Lower lobe of right lung (tissue), 2 donors: ENCODE measurements at places on chromosomes 5 and 9. TPM values are rescaled to one million over a fixed set of nuclear protein-coding genes. Genes with fewer than 3 reads are reported as not detected.

GRCh38 chr5:1270933-1271914, 23.6 kb downstream of the TERT start:
- no peaks in the 10 kb centered on the region for H3K27me3 ChIP-seq
- H3K36me3 ChIP-seq, result no peaks in the 10 kb centered on the region
- no peak overlapping the region for H3K4me3 ChIP-seq
- H3K4me1 ChIP-seq, result no peaks in the 10 kb centered on the region
- H3K27ac ChIP-seq, result no peak overlapping the region

LRSAM1 gene
- total RNA-seq, result 25.9 TPM

IL9 gene
- not detected for total RNA-seq

SPINK13 gene
- not detected for total RNA-seq

GRM6 gene
- total RNA-seq, result not detected

DNA sequence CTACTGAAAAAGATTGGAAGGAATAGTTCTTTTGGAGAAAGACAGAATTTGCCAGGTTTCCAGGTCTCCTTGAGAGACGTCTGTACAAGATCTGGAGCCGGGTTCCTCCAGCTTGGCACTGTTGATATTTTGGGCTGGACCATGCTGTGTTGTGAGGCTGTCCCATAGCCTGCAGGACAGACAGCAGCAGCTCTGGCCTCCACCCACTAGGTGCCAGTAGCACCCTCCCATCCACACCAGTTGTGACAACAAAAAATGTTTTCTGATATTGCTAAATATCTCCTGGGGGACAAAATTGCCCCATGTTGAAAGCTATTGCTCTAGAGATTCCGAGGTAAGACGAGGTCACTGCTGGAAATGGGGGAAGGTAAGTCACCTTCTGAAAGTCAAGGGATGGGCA, 287.7 kb upstream of the DAP start:
- H3K27me3 ChIP-seq, result no peaks in the 10 kb centered on the region
- no peaks in the 10 kb centered on the region for H3K36me3 ChIP-seq
- H3K4me3 ChIP-seq, result no peak overlapping the region

GRCh38 chr5:77073667-77074066, 13.4 kb downstream of the ZBED3 start:
- no peak overlapping the region for H3K4me3 ChIP-seq
- peaks cover 5% of the 10 kb centered on the region for H3K4me1 ChIP-seq
- H3K27me3 ChIP-seq, result no peaks in the 10 kb centered on the region
- H3K36me3 ChIP-seq, result peaks cover 7% of the 10 kb centered on the region
- DNase-seq, result no peak

ESM1 gene
- total RNA-seq, result 0.68 TPM

DNA sequence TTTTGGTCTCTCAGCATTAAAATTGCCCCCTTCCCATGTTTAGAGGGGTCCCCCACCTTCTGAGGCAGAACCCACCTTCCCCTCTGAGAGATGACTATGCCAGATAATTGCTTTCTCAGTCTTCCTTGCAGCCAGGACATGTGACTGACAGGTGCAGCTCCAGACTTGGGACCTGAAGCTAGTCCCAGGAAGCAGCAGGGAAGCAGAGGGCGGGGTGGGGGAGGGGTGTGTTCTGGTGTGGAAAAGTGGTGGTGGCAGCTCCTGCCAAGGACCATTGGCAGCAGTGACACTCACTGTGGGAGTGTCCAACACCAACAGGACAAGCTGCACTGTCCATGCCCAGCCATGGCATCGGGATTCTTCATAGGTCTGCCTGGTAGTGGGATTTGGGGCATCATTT, 2.3 kb downstream of the EIF4E1B start:
- no peak overlapping the region for H3K27ac ChIP-seq
- H3K36me3 ChIP-seq, result no peaks in the 10 kb centered on the region
- peaks cover 66% of the 10 kb centered on the region for H3K27me3 ChIP-seq
- H3K4me3 ChIP-seq, result no peak overlapping the region

OLFML2A gene
- 22.3 TPM for total RNA-seq

GRCh38 chr5:32160228-32160627, 13.9 kb downstream of the GOLPH3 start:
- no peak for DNase-seq
- no peak overlapping the region for H3K27ac ChIP-seq
- H3K27me3 ChIP-seq, result no peaks in the 10 kb centered on the region

- H3K4me3 ChIP-seq, result no peak overlapping the region
- no peaks in the 10 kb centered on the region for H3K4me1 ChIP-seq
- no peaks in the 10 kb centered on the region for H3K27me3 ChIP-seq
- no peaks in the 10 kb centered on the region for H3K36me3 ChIP-seq
These were observed 601.4 kb upstream of the TLE4 start for GRCh38 chr9:78970375-78970774.

DNA sequence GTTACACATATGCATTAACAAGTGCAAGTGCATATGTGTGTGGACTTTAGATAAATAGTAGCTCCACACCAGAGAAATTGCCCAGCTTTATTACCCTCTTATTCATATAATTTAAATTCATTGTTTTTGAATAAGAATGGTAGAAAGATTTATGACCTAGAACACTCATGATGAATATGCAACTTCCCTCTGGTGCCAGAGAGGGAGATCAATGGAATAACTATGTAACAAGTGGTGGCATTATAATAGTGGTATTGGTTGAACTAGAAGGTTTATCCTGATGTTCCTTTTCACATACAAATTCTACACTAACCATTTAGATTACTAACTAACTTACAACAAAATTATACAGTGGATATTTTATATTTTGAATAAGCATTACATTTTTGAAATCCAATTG, 607.4 kb downstream of the CDH12 start:
- no peaks in the 10 kb centered on the region for H3K4me1 ChIP-seq
- H3K27me3 ChIP-seq, result no peaks in the 10 kb centered on the region
- no peak for DNase-seq
- no peak overlapping the region for H3K4me3 ChIP-seq
- H3K27ac ChIP-seq, result no peak overlapping the region

GALNT10 gene
- total RNA-seq, result 57.6 TPM

GRCh38 chr5:147552897-147553296, 43.0 kb upstream of the DPYSL3 start:
- no peaks in the 10 kb centered on the region for H3K27me3 ChIP-seq
- no peak overlapping the region for H3K27ac ChIP-seq
- no peak for DNase-seq
- no peaks in the 10 kb centered on the region for H3K36me3 ChIP-seq
- H3K4me3 ChIP-seq, result no peak overlapping the region
- peaks cover 26% of the 10 kb centered on the region for H3K4me1 ChIP-seq

- H3K27me3 ChIP-seq, result no peaks in the 10 kb centered on the region
- no peak for DNase-seq
- H3K27ac ChIP-seq, result no peak overlapping the region
- H3K4me1 ChIP-seq, result no peaks in the 10 kb centered on the region
- H3K36me3 ChIP-seq, result no peaks in the 10 kb centered on the region
These were observed 423.2 kb upstream of the PAPPA start for GRCh38 chr9:115730396-115730795.

PTGES gene
- 3.9 TPM for total RNA-seq

ANKRD18A gene
- 4.3 TPM for total RNA-seq

- no peak for DNase-seq
- no peak overlapping the region for H3K4me3 ChIP-seq
- no peaks in the 10 kb centered on the region for H3K4me1 ChIP-seq
- no peaks in the 10 kb centered on the region for H3K36me3 ChIP-seq
- H3K27ac ChIP-seq, result no peak overlapping the region
These were observed 845.2 kb upstream of the CDH18 start for GRCh38 chr5:20833081-20833627.

MARCHF3 gene
- total RNA-seq, result 14.3 TPM

DNA sequence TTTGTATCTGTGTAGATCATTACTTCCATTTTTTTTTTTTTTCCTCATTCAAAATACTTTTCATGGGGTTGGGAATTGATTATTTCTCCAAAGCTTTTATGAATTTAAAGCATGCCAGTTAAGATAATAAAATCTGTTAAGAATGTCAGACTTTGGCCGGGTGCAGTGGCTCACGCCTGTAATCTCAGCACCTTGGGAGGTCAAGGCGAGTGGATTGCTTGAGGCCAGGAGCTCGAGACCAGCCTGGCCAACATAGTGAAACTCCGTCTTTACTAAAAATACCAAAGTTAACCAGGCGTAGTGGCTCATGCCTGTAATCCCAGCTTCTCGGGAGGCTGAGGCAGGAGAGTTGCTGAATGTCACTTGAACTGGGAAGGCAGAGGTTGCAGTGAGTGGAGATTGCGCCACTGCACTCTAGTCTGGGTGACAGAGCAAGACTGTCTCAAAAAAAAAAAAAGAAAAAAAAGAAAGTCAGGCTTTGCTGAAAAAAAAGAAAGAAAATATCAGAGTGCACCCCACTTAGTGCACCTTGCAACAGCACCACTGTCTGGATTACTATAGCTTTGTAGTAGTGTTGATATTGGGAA, 18.5 kb downstream of the TBC1D2 start:
- H3K4me1 ChIP-seq, result peaks cover 21% of the 10 kb centered on the region
- H3K27me3 ChIP-seq, result no peaks in the 10 kb centered on the region
- H3K27ac ChIP-seq, result no peak overlapping the region
- H3K4me3 ChIP-seq, result no peak overlapping the region
- peaks cover 60% of the 10 kb centered on the region for H3K36me3 ChIP-seq

NUTM2G gene
- total RNA-seq, result not detected

- H3K27me3 ChIP-seq, result no peaks in the 10 kb centered on the region
- H3K36me3 ChIP-seq, result no peaks in the 10 kb centered on the region
- no peak overlapping the region for H3K4me3 ChIP-seq
- no peak for DNase-seq
- no peak overlapping the region for H3K27ac ChIP-seq
These were observed 219.6 kb downstream of the PLK2 start for GRCh38 chr5:58240322-58240721.

DNA sequence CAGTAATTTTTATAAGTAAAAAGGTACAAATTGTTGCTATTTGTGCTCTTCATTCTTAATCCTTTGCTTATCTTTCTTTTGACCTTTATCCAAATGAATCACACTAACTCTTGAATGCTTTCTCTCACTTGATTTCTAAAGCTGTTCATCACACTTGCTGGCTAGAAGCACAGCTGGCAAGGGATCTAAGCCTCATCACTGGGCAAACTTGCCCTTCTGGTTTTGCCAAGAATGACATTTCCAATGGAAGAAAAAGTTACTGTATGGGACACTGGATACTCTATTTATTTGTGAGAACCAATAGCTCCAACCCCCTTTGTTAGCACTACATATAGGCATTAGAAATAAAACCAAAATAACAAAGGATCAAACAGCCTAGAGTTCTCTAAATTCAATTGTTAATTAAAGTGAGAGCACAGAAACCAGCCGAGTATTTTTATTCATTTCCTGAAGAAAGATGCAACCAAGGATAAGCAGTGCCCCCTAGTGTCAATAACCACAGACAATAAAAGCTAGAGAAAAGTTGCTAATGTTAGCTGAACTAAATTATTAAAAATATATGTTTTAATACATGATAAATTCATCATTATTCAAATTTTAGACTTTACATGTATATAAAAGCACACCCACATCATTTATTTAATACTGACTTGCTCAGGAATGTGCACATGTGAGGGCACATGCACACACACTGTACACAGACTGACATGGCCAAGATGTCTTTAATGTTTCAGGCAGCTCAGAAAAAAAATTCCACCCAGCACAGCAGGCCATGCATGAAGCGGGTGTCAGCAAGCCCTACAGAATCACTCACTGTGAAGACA, 59.8 kb upstream of the POU5F2 start:
- H3K27me3 ChIP-seq, result no peaks in the 10 kb centered on the region
- H3K4me1 ChIP-seq, result peaks cover 12% of the 10 kb centered on the region
- no peak overlapping the region for H3K27ac ChIP-seq
- no peaks in the 10 kb centered on the region for H3K36me3 ChIP-seq

PCDHB7 gene
- total RNA-seq, result 1.9 TPM

DNA sequence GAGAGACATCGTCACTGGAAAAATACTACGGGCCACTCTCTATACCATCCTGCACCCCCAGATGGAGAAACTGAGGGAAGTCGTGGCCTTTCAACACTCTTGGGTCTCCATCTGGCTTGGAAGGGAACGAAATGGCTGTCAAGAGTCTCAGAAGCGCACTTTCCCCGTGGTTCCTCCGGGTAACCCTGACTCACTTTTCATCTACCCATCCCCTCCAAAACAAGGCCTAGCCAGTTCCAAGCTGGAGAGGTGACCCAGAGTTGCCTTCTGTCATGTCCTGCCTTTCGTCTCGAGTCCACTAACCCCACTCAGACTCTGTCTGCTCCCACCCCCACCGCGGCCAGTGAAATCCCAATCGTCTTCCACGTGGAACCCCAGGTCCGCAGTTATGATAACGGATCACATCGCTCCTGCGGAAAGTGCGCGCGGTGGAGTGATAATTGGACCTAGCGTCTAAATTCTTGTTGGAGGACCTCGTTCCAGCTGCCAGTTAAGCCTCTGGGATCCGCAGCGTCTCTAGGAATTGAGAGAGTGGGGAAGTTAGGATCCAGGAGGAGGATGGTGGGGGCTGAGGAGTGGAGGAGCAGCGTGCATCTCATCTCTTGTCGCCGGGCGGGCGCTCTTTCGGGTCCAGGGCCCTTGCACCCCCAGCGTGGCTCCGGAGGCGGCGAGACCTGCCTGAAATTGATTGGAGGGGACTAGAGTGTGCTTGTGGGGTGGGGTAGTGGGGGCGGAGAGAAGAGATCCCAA, 4.6 kb downstream of the CDKN2A start:
- H3K27me3 ChIP-seq, result peaks cover 70% of the 10 kb centered on the region
- H3K27ac ChIP-seq, result no peak overlapping the region

- no peaks in the 10 kb centered on the region for H3K27me3 ChIP-seq
- no peak for DNase-seq
- H3K36me3 ChIP-seq, result no peaks in the 10 kb centered on the region
- peaks cover 8% of the 10 kb centered on the region for H3K4me1 ChIP-seq
These were observed 309.7 kb downstream of the TLE1 start for GRCh38 chr9:81379655-81380054.

DNA sequence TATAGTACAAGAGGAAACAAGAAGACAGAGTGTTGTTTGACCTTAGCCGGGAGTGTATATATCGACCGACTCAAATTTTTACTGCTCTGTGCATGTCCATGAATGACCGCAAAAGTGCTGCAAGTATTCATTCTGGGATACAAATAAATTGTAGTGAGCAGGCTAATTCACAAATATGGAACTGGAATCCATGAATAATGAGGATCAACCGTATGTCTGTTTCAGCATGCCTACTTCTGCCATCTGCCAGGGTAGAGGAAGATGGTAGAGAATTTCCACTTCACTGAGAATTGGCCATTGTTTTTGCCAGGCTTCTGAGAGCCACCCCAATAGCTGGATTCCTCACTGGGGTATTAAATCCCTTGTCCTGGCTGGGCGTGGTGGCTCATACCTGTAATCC, 8.5 kb upstream of the RALGPS1 start:
- no peaks in the 10 kb centered on the region for H3K36me3 ChIP-seq
- H3K4me1 ChIP-seq, result no peaks in the 10 kb centered on the region
- DNase-seq, result no peak

- H3K4me1 ChIP-seq, result no peaks in the 10 kb centered on the region
- H3K27me3 ChIP-seq, result no peaks in the 10 kb centered on the region
- H3K36me3 ChIP-seq, result peaks cover 80% of the 10 kb centered on the region
These were observed 8.5 kb upstream of the MRNIP start for GRCh38 chr5:179867079-179867465.

- H3K27me3 ChIP-seq, result no peaks in the 10 kb centered on the region
- no peaks in the 10 kb centered on the region for H3K4me1 ChIP-seq
- H3K36me3 ChIP-seq, result no peaks in the 10 kb centered on the region
- no peak for DNase-seq
These were observed 118.6 kb downstream of the MAT2B start for GRCh38 chr5:163623986-163624385.

PCDHA5 gene
- 0.18 TPM for total RNA-seq

GRCh38 chr5:36060420-36060887, 6.2 kb downstream of the UGT3A2 start:
- H3K4me3 ChIP-seq, result no peak overlapping the region
- DNase-seq, result no peak
- no peaks in the 10 kb centered on the region for H3K36me3 ChIP-seq
- no peak overlapping the region for H3K27ac ChIP-seq
